ENCODE measurements at places on chromosomes 4 and X.

DNA sequence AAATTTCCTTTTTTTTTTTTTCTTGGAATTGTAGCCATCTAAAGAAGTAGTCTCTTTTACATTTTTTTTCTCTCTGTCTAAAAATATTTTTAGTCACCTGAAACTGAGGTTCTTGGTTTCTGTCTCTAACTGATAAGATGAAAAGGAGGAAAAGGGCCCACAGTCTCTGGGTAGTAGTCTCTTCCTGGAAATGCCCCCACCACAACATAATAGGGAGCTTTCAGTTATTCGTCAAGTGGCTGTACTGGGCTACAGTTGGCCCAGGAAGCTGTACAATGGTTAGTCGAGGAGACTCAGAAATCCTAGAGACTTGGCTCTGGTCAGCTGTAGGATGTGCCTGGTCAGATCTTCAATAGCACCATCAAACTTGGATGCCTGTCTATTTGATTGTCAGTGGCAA is 163.4 kb downstream of the ACTRT1 start:
- no peak overlapping the region for H3K27ac ChIP-seq
- no peaks in the 10 kb centered on the region for H3K27me3 ChIP-seq
- H3K36me3 ChIP-seq, result no peaks in the 10 kb centered on the region

GRCh38 chrX:41339148-41339547 is 5.2 kb downstream of the DDX3X start:
- no peak for DNase-seq
- peak overlapping the region; percentile 11 for H3K4me3 ChIP-seq
- no peaks in the 10 kb centered on the region for H3K27me3 ChIP-seq

GRCh38 chr4:52093466-52093865 is 42.4 kb downstream of the SPATA18 start:
- no peaks in the 10 kb centered on the region for H3K4me1 ChIP-seq
- no peak for DNase-seq
- no peak overlapping the region for H3K27ac ChIP-seq
- H3K36me3 ChIP-seq, result no peaks in the 10 kb centered on the region
- H3K27me3 ChIP-seq, result peaks cover 5% of the 10 kb centered on the region

DNA sequence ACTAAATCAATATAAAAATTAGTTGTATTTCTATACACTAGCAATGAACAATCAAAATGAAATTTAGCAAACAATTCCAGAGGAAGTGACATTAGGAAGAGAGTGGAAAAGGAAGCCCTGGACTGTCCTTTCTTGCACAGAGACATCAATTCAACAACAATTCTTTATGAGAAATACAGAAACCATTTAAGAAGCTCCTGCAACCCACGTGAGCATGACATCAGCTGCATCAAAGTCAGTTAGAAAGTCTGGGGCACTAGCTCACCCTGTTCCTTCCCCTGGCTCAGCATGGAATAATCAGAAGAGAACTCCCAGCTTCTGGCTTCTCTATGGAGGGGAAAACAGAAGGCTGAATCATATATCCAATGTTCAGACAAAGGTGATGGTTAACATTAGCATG is 48.6 kb upstream of the STARD8 start:
- H3K27me3 ChIP-seq, result peaks cover 2% of the 10 kb centered on the region
- H3K4me1 ChIP-seq, result no peaks in the 10 kb centered on the region
- no peak overlapping the region for H3K27ac ChIP-seq

DNA sequence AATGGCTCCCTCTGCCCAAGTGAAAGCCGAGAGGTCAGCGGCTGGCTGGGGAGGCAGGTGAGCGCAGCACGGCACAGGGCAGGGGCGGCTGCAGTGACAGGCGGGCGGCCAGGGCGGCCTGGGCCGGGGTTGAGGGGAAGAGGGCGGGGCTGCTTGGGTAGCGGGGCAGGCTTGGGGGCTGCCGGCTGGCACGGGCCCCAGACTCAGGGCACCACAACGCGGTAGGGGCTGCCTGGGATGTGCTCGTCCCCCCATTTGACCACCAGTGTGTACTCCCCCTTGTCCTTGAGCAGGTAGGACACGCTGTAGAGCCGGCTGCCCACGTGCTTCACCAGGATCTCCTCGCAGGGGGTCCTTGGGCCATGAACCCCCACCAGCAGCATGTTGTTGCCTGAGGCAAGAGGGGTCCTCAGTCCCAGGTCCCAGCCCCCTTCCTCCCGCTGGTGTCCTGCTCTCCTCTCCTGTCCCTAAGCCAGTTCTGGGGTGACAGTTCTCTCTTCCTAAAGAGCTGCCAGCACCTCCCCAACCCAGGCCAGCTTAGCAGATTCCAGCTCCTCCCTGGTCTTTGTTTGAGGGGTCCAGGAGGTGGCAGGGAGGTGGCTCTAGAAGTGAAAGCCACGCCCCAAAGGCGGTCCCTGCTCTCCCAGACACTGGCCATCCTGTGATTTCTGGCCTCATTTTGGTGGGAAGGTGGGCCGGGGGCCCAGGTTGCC is 25.6 kb downstream of the FLNA start:
- H3K36me3 ChIP-seq, result no peaks in the 10 kb centered on the region
- H3K4me3 ChIP-seq, result no peak overlapping the region
- H3K27ac ChIP-seq, result peak overlapping the region; percentile 35
- DNase-seq, result no peak

Measured in memory B cell (primary cell).